Gastrocnemius medialis (tissue), 4 donors: ENCODE measurements at places on chromosomes 4 and X. TPM values are rescaled to one million over a fixed set of nuclear protein-coding genes. Genes with fewer than 3 reads are reported as not detected.

DNA sequence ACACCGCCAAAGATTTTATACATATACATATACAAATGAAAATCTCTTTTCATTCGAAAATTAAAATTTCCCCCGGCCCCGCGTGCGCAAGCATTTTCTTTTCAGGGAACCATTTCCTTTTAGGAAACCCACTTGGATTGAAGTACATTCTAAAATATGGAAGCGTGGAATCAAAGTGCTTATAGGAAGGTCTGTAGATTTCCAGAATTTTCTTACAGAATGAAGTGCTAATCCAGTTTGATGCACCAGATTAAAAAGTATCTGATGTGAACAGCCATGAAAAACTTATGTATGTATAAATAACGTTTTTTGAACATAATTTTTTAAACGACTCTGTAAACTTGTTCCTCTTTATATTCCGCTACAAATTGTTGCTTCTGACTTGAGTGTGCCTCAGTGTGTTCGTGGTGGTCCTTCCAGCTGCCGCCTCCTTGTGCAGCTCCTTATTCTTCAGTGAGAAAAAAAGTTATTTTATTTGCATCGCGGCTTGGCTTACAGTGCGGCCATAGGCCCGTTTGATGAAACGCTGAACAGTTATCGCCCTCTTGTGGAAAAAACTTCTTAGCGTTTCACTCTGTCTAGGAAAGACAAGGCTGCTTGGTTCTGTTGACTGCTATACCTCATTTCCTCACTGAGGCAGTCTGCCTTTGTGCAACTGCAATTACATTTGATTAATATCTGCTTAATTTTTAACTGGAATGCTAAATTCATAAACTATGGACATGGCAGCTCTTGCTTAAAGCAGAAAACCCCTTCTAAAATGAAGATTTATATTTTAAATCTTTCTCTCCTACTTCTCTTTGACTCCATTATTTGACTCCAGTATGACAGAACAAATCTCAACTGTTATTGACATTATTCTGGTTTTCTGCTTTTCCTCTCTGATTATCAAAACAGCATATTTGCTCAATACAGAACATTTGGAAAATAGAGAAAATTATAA lies 4.7 kb upstream of the NKX6-1 start:
- no peak for DNase-seq

- no peak for DNase-seq
These were observed 22.1 kb upstream of the SCOC start for GRCh38 chr4:140351093-140352075.

The PDS5A gene
- 40.6 TPM for total RNA-seq

DNA sequence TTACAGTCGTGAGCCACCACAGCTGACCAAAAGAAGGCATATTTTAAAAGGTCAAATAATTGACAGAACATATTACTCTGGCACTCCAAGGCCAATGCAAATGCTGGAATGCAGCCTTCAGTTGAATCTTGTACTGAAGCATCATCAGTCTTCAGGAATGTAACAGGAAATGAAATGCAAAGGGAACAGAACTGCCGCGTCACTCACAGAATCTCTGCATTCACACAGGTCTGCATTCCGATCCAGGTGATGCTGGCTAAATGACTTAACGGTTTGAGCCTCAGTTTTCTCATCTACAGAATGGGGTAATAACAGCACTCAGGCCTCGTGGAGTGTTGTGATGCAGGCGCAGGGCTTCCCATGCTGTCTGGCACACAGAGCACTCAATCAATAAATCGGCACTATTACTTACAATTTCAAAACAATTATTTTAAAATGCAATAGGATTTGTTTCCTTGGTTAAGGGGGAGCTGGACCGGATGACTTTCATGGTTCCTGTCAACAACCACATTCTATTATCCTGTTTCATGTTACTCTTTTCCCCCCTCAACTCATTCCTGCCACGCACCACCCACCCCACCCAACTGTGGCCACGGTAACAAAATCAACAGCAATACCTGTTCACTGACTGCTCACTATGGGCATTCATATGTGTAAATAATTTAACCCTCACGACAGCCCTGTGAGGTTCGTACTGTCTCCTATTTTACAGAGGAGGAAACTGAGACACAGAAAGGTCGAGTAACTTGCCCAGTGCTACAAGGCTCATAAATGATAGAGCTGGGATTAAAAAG lies 32.4 kb downstream of the IGFBP7 start:
- no peak for DNase-seq

The SPACA5 gene
- total RNA-seq: not detected

The PABPC4L gene
- total RNA-seq: 0.09 TPM

DNA sequence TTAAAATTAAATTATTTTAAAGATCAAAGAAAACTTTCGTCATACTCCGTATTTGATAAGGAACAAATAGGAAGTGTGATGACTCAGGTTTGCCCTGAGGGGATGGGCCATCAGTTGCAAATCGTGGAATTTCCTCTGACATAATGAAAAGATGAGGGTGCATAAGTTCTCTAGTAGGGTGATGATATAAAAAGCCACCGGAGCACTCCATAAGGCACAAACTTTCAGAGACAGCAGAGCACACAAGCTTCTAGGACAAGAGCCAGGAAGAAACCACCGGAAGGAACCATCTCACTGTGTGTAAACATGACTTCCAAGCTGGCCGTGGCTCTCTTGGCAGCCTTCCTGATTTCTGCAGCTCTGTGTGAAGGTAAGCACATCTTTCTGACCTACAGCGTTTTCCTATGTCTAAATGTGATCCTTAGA lies at the start of gene CXCL8:
TSS of gene CXCL8 (plus strand) at position 217 of the 426 bp plus-strand sequence. CDS start at position 307, 90 bp downstream.
- peak; percentile 44 for DNase-seq
